ENCODE measurements at places on chromosomes 3 and 15. TPM values are rescaled to one million over a fixed set of nuclear protein-coding genes. Genes with fewer than 3 reads are reported as not detected.

DNA sequence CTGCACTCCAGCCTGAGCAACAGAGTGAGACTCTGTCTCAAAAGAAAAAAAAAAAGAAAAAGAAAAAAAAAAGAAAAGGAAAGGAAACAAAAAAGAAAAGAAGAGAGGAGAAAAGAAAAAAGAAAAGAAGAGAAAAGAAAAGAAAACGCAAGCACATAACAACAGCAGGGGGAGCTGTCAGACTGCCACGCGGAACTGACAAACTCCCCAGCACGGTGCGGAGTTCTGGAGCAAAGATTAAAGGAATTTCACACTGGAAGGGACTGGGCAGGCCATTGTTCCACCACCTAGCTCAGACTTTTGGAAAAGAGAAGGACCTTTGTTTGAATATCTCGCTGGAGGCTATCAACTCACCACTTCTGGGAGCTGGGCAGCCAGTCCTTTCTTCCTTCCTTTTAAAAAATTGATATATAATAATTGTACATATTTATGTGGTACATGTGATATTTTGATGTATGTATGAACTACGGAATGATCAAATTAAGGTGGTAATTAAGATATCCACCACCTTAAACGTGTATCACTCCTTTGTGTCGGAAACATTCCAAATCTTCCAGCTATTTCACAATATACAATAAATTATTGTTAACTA is 40.5 kb downstream of the DPPA2 start:
- no peak for DNase-seq

- no peak for DNase-seq
Observed at GRCh38 chr3:21220944-21221343, 530.1 kb downstream of the ZNF385D start.

GRCh38 chr3:79247725-79248043 is 520.1 kb downstream of the ROBO1 start:
- DNase-seq: peak; percentile 43

- no peak for DNase-seq
Observed at GRCh38 chr3:165336786-165337185, 140.6 kb upstream of the SLITRK3 start.

DNA sequence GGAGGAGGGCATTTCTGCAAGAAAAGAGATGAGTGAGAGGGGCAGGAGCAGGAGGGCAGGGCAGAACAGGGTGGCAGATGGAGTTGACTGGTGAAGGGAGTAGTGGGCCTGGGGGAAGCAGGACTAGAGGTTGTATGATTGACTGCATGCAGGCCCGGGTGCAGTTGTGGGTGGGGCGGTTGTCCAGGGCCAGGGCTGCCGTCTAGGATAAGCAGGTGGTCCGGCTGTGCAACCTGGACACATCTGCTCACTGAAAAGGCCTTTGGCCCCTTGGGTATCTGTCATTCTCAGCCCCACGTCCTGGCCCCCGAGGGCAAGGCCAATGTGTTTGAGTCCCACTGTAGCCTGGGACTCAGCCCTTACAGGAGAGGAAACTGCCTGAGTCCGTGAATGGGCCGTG is 25.4 kb downstream of the ALS2CL start:
- peak; percentile 25 for DNase-seq

- no peak for DNase-seq
Observed at GRCh38 chr3:172138193-172138537, 98.8 kb downstream of the FNDC3B start.

The VIPR1 gene
- 5.4 TPM for total RNA-seq

The CPNE9 gene
- not detected for total RNA-seq

The GP9 gene
- not detected for total RNA-seq

DNA sequence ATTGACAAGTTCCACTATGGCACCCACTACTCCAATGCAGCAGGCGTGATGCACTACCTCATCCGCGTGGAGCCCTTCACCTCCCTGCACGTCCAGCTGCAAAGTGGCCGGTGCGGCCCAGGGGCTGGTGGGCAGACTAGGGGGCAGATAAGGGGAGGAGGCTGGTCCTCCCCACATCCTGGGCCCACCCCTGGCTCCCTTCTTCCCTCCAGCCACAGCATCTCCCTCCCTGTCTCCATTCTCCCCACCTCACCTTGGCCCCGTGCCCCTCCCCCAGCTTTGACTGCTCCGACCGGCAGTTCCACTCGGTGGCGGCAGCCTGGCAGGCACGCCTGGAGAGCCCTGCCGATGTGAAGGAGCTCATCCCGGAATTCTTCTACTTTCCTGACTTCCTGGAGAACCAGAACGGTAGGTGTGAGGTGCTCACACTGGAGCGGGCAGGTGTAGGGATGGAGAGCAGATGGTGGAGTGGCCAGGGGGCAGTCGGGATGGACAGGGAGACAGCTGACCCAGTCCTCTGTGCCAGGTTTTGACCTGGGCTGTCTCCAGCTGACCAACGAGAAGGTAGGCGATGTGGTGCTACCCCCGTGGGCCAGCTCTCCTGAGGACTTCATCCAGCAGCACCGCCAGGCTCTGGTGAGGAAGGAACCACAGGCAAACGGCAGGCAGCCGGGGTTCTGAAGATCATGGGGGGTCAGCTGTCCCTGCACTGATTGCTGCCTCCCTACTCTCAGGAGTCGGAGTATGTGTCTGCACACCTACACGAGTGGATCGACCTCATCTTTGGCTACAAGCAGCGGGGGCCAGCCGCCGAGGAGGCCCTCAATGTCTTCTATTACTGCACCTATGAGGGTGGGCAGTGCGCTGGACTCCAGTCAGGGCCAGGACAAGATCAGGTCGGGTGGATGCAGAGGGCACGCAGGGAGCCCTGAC is 26.0 kb downstream of the NBEAL2 start:
- no peak for DNase-seq

DNA sequence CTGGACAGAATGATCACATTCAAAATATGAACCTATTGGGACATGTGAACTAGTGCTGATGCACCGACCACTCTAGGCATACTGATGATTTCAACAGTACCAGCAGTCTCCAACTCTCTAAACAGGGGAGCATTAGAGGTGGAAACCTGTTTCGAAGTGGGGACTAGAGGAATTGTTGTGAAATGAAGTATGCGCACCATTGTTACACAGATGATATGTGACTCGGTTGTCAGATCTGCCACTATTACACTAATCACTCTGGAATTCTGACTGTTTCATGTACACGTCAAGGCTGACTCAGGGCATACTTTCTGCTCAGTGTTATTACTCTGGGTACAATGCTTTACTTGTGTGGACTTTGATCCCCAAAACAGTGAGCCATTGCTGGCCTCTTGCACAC is 198.2 kb upstream of the UBE2E2 start:
- no peak for DNase-seq

The SRGAP3 gene
- total RNA-seq: 3.1 TPM

GRCh38 chr3:154176036-154176435 is 54.8 kb downstream of the ARHGEF26 start:
- no peak for DNase-seq

GRCh38 chr3:9441501-9442221 is 44.2 kb downstream of the SETD5 start:
- DNase-seq: no peak

GRCh38 chr3:28521663-28522062 is 173.0 kb upstream of the AZI2 start:
- DNase-seq: no peak

GRCh38 chr3:14509796-14510100 is 30.4 kb downstream of the GRIP2 start:
- DNase-seq: peak; percentile 14

DNA sequence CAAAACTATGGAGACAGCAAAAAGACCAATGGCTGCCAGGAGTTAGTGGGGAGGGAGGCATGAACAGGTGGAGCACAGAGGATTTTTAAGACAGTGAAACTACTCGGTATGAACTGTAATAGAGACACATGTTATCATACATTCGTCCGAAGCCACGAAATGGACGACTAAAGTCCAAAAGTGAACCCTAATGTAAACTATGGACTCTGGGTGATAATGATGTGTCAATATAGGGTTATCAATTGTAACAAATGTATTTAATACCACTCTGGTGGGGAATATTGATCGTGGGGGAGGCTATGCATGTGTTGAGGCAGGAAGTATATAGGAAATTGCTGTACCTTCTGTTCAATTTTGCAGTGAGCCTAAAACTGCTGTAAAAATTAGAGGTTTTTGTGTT is 107.0 kb downstream of the CPN2 start:
- DNase-seq: no peak

The IGDCC3 gene
- not detected for total RNA-seq

DNA sequence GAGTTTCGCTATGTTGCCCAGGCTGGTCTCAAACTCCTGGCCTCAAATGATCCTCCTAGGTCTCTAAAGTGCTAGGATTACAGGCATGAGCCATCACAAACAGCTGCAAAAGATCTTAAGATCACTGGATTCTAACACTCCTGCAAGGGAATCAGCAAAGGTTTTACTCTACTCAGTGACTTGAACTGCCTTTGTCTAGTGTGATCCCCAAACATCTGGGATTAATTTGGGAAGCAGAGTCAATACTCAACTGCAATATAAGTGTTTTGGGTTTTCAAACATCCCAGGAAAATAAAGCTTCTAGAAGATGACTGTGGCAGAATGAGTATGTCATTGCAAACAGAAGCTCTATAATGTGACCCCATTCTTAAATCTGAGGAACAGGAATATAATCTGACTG is 7.2 kb downstream of the SPG21 start:
- DNase-seq: no peak

- DNase-seq: no peak
Observed at GRCh38 chr3:40661284-40661683, 136.5 kb downstream of the ZNF621 start.

DNA sequence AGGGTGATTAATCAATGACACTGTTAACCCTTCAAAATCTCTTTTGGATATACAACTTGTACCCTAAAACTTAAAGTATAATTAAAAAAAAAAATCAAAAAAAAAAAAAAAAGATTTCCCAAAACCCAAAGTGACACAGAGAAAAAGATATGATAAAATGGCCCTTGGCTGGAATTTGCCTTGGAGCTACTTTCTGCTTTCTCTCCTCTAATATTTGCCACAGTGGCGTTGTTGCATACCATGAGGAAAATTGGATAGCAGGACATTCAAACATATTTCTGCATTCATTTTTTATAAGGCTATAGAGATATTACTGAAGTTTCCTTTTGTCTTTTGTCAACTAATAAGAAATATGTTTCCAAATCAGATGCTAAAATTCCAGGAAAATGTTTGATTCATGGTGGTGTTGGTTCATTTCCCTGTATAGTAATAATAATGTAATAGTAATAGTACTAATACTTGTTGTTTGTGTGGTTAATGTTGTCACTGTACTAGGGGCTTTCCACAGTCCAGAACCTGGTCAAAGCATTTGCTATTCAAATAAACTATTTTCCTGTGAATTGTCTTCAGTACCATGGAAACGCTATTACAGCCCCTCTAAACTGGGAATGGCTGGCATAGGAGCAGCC is 441.3 kb upstream of the THBS1 start:
- no peak for DNase-seq

DNA sequence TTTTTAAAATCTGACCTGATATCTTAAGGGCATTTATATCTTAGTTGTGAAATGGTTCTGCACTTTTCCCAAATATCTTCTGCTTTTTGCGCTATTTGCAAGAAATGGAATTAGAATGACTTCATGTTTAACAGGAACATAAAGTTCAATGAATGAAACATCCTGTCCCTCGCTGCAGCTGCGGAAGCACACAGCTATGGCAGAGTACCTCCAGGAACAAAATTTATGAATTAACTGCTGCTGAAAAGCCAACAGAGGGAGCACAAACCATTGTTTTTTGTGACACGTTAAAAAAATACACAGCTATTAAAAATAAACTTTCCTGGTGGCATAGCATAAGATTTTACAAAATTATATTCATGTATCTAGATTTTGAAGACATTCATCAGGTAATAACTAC is 404.4 kb upstream of the MDFIC2 start:
- DNase-seq: peak; percentile 34

DNA sequence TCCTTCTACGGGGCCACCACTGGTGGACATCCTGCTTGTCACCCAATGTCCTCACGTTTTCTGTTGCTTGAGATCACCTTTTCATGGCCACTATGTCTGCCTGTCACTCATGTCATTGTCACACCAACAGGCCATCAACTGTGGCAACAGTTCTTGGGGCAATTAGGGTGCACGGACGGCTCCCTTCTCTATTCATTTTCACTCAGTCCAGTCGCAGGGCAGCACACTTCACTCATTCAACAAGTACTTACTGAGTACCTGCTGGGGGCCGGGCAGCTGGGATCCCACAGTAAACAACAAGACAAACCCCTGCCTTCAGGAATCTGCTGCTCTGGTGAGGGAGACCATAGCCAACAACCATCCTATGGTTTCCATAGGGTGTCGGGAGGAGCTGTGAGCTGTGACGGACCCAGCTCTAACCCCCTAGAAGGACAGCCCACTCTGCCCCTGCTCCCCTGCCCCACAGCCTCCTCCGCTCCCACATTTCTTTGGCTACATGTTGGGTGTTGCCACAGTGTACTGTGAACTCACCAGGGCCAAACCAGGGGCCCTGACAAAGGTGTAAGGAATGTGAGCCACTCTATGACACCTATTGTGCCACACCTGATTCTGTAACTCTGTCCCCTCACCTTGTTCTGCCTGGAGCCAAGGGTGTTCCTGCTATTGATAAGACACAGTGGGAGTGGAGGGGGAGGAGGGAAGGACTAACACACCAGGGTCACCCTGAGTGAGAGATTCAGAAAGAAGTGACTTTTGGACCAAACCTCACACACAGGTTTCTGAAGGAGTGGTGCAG is 1.9 kb downstream of the VILL start:
- no peak for DNase-seq

DNA sequence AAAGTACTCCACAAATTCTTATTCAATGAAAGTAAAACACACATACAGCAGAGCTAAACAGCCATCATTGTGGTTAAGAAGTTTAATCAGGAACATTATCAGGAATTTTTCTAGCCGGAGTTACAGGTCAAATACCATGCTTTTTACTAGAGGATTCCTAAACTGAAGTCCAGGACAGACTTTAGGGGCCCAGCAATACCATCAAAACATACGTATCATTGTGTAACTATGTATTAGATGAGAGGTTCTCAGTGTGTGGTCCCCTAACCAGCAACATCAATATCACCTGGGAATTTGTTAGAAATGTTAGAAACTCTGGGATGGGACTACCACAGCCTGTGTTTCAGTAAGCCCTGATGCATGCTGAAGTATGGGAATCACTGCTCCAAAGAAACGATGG is 404.2 kb upstream of the IL12A start:
- DNase-seq: no peak

The MPI gene
- 32.3 TPM for total RNA-seq

The ISG20 gene
- 5.4 TPM for total RNA-seq

- no peak for DNase-seq
Observed at GRCh38 chr15:94253742-94254141, 22.4 kb downstream of the MCTP2 start.

- DNase-seq: no peak
Observed at GRCh38 chr3:99747915-99748314, 69.7 kb upstream of the CMSS1 start.

DNA sequence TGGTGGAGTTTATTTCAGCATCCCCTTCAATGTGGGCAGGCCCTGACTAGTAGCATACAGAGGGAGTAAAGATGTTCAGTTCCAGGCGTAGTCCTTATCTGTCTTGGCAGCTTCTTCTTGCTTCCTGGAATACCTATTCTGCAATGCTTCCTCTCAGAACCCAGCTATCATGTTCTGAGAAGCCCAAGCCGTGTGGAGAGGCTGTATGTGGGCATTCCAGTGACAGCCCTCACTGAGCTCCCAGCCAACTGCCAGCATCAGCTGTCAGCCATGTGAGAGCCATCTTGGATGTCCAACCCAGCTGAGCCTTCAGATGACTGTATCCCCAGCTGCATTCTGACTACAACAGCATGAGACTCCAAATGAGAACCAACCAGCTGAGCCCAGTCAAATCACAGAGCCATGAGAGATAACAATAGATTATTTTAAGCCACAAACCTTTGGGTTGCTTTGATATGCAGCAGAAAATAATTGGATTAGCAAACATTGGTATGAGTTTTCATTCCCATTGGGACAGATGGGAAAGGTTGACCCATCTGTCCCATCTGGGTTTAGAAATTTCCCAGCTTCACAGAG is 8.4 kb upstream of the CMTM7 start:
- no peak for DNase-seq

The ZPLD1 gene
- total RNA-seq: not detected

All from heart left ventricle (tissue), 16 donors.